Activated naive CD4-positive, alpha-beta T cell (primary cell): ENCODE measurements at places on chromosomes 1 and 21.

- no peak for DNase-seq
Observed at GRCh38 chr1:204997591-204998355, 45.2 kb upstream of the CNTN2 start.

- no peak for DNase-seq
Observed at GRCh38 chr1:47575855-47576757, 138.3 kb downstream of the FOXD2 start.

DNA sequence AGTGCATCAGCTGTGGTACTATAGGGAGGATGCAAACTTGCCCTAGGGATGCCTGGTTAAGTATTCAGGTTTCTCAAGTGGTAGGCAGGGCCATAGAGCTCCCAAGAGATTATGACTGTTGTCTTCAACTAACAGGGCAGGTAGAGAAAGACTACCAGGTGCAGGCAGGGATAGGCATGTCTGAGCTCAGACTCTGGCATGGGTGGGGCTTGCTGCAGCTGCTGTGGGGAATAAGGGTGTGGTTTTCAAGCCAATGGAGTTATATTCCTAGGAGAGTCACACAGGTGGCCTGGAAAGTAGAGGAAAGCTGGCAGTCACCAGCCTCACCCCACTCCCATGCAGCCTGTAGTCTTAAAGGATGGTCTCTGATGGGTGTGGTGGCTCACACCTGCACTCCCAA lies 673.4 kb upstream of the ADGRL4 start:
- no peak for DNase-seq

GRCh38 chr1:29235955-29236711 lies at the start of gene PTPRU:
Gene PTPRU, plus strand, starts transcription at chr1:29236522. Its CDS starts 123 bp downstream, at chr1:29236645.
- peak; percentile 62 for DNase-seq

DNA sequence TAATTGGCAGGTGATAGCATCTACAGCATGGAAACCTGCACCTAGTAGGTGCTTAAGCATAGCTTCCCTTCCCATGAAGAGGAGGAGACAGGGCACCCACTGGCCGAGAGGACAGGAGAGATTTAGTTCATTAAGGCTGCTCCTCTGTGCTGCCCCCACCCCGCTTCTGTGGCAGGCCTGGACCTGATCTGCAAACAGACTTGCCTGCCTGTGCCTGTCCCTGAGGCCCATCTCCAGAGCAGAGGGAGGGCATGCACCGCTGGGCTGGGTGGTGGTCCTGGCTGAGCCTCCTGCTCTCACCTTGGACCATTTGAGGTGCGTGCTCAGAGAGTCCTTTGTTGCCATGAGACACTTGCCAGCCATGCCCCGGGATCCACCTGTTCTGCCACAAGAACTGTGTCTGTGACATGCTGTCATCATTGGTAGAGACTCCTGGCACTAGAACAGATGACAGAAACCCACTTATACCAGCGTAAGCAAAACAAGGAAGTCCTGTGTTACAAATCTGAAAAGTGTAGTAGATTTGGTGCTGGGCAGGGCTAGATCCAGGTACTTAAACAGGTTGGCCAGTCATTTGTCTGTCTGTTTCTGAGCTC lies 55.6 kb downstream of the PTPRF start:
- no peak for DNase-seq

DNA sequence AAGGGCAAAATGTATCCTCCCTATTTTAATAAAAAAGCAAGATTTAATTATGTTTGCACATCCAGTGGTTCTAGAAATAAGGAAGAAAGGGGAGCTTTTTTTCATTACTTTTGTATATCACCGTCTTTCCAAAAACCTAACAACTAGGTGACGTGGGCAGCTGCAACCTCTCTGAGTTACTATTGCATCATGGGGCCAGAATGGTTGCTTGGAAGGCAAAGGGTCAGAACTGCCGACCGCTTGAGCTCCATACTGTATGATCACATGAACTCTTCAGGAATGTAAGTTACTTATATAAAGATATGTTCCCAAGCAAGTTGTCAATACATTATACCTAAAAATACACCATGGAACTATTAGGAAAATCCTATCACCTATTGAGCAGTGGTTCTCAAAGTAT lies 85.6 kb upstream of the HIVEP3 start:
- DNase-seq, result no peak

- DNase-seq, result no peak
Observed at GRCh38 chr21:45834026-45834715, 147.4 kb upstream of the COL6A1 start.

GRCh38 chr1:117093870-117094621 lies 27.5 kb downstream of the TRIM45 start:
- no peak for DNase-seq

GRCh38 chr1:81126989-81127581 lies 673.6 kb upstream of the ADGRL2 start:
- no peak for DNase-seq

DNA sequence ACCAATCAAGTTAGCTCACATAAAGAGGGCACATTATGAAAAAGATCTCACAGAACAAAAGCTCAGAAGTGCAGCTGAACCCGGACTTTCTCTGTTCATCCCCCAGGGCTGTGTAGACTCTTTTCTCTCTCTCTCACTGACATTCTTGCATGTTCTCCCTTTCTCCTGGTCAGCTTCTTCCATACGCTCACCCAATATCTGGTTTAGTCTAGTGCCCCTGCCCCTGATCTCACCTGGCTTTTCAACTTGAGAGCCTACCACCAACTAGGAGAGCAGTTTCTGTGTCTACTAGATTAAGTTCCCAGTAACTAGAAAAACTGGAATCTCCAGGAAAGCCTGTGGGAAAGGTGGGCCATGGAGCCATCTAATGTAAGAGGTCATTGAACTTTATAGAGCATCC lies 126.9 kb upstream of the GRIK3 start:
- no peak for DNase-seq

DNA sequence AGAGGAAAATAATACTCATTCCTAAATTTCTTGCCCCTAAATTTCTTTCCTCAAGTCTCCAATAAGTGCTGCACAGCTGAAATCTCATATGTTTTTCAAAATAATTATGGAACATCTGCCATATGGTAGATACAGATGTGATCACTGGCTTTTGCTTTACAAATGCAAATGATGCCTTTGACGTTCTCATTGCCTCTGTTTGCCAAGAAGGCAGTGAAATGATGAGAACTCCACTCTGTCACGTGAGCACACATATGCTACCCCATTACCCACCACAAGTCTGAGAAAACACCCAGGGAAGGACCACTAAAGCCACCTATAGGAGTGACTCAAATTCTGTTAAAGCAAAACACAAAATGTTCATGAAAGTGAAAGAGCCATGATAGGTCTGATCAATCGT lies 43.9 kb downstream of the DSCAM start:
- DNase-seq, result no peak

DNA sequence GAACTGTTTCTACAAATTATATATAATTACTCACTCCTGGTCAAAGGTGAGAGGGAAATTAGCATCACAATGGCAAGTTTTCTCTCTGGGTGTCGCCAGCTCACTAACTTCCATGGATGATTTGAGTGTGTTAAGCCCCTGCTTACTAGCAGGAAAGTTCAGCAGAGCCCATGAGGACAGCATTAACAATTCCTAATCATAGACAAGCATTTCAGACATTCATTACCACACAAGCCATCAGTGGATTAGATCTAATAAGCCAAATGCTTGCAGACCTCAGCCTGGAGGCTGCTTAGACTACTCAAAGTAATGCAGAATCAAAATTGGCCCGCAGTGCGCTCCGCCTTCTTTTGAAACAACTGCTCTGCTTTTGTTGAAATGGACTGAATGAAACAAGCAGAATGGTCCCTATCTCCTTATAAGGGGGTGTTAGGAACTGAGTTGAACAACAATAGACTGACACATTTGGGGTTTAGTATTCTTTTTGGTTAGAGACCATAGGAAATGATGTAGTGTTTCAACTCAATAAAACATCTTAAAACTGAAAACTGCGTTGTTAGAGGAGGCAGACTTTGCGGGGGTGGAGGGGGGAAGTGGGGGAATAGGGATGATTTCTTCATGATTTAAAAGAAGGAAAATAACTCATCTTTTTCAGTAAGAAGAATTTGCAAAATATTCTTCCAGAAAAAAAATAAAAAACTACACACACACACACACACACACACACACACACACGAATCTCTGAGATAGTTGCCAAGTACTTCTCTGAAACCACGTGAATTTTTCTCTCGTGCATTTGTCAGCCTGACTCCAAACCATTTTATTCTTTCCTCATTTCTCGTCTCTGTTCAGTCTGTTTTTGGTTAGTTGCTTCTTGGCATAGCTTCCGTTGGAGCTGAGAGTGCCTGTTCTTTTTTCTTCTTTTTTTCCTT lies 54.6 kb downstream of the GORAB start:
- DNase-seq, result no peak

DNA sequence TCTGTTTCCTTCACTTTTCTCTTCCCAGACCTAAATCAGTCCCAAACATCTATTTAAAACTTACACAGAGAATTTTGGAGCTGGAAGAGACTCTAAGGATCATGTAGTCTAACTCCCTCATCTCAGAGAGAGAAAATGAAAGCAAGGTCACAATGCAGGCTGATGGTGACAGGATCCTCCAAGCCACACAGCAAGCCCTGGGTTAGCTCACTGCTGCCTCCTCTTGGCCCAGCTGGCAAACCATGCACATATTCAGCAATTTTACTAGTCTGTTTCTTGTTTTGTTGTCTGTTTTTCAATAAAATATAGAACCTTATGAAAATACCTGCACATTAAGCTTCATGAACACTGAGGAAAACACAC lies 27.7 kb upstream of the LY9 start:
- DNase-seq, result peak; percentile 69

GRCh38 chr1:17507915-17508314 lies 31.6 kb upstream of the ARHGEF10L start:
- no peak for DNase-seq

DNA sequence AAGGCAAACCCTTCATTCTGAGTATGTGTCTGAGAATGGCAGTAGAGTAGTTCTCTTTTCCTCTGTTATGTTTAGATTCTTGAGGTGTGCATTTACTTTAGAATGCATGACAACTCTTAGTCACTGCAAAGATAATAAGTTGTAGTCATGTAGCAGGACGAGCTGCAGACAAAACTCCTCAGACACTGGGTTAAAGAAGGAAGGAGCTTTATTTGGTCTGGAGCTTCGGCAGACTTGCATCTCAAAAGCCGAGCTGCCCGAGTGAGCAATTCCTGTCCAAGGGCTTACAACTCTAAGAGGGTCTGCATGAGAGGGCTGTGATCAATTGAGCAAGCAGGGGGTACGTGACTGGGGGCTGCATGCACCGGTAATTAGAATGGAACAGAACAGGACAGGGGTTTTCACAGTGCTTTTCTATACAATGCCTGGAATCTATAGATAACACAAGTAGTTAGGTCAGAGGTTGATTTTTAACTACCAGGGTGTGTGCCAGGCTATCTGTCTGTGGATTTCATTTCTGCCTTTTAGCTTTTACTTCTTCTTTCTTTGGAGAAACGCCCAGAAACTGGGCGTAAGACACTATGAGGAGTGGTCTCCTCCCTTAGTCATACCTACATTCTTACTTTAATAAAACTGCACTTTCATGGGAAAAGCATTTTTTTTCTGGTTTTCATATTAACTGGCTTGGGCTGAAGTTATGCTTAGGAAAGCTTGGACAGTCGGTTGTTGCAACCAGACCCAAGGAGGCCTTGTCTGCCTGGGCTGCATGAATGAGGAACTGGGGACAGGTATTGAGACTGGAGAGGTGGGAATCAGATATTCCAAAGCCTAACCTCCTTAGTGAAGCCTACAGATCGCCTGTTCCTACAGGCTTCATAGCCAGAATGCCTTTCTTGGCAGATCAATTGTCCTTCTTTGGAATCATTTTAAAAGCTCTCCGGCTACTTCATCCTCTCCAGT lies 115.1 kb downstream of the RHOU start:
- DNase-seq, result no peak

DNA sequence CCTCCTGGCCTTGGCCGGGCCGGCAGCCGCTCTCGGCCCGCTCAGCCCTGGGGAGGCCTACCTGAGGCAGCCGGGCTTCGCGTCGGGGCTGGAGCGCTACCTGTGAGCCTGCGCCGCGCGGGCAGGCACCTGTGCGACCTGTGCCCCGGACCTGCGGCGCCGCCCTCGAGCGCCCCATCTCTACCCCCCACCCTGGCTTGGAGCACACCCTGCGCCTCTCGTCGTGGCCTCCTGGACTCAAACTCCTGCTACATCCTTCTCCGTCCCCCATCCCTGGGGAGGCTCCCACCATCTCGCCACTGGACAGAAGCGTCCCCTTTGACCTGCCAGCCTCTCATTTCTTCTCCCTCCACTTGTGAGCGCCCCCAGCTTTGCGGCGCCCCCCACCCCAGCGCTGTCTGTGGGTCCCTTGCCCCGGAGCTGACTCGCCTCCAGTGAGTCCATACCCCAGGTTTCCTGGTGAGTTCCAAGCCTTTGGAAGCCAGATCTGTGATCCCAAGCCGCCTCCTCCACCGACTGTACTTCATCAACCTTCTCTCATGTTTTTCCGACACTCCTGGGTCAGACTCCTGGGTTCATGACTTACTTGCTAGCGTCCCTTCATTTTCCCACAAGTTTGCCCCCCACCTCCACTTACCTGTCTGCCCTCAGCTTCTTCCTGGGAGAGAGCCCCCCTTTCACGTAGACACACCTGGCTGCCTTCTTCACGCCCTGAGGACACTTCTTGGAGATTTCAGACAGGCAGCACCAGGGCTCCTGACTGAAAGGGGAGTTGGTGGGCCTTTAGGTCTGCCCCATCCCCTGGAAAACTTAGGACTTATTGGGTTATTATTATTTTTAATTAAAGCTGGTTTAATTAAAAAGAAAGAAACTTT lies 1.3 kb downstream of the FOXE3 start:
- DNase-seq, result no peak

GRCh38 chr1:37495875-37496274 lies 18.7 kb downstream of the MEAF6 start:
- DNase-seq, result no peak

- no peak for DNase-seq
Observed at GRCh38 chr1:46415514-46415913, 21.4 kb downstream of the FAAH start.

DNA sequence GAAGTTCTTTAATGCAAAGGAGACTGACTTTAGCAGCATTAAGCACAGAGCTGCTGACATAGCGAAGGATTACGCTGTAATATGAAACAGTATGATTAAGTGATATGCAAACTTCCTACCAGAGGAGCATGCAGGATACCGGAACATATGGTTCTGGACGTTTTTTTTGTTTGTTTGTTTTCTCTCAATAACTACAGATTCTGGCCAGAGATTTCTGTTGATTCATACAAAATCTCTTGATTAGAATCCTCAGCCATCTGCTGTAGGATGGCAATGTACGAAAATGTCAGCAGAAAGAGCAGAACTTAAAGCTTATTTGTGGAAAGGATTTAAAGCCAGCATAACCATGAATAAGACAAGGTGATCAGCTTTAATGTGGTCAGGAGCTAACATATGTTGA lies 970.7 kb downstream of the KCNT2 start:
- DNase-seq, result no peak

GRCh38 chr1:33012165-33012564 lies 24.5 kb downstream of the AK2 start:
- no peak for DNase-seq

GRCh38 chr1:47993416-47993740 lies 3.8 kb downstream of the TRABD2B start:
- DNase-seq, result no peak

- no peak for DNase-seq
Observed at GRCh38 chr1:96238426-96238825, 483.2 kb upstream of the PTBP2 start.
